ENCODE measurements at places on chromosomes 12 and 14. TPM values are rescaled to one million over a fixed set of nuclear protein-coding genes. Genes with fewer than 3 reads are reported as not detected.
A peak's percentile ranks its signal among the peaks of the same experiment; 100 is the strongest.

DNA sequence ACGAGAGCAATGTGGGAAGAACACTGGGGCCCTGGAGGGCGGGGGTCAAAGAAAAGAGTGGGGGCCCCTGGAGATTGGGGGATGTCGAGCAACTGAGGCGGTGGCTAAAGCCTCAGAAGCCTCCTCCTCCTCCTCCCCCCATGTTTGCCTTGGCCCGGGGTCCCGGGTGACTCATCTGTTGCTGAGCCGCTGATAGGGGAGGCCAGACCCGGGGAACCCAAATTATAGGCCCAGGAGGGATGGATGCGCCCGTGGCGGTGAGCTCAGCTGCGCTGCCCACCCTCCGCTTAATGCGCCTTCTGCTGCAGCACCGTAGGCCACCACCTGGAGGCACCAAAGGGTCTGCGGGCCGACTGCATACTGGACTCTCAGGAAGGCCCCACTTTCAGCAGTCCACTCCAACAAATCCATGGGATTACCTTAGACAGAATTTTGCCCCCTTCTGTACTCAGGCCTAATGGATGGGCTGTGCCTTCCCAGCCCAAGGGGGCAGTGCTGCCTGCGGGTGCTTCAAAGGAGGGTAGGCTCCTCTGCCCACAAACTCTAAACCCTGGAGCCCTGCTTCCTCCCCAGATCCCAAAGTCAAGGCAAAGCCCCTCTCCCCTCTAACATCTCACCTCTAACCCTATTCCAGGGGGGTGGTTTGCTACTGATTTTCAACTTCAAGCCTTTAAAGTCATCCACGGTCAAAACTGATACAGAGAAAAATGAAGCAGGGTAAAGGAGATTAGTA lies 2.6 kb upstream of the WNT10B start:
- peak; percentile 57 for DNase-seq

DNA sequence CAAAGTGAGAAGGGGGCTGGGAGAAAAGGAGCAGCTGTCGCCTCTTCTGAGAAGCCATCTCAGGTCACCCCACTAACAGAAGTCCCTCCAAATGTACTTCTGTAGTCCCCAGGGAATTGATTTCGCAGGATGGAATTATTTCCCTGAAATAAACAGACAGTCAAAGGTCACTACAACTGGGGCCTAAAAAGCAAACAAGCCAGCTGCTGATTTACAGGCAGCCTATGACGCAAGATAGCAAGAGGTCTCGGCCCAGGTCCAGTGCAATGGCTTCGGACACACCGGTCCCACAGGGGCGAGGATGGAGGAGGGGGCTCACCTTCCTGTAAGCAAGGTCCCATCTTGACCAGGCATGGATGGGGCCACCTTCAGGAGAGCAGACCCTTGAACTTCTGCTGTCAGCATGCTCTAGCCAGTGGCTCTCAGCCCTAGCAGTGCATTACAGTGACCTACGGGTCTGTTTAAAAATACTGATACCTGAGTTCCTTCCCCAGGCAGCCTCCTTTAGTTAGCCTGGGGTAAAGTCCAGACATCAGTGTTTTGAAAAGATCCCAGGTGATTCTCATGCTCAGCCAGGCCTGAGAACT lies 18.1 kb downstream of the NUAK1 start:
- no peak for DNase-seq

- no peak for DNase-seq
Observed at GRCh38 chr12:64229240-64229639, 7.1 kb upstream of the KICS2 start.

DNA sequence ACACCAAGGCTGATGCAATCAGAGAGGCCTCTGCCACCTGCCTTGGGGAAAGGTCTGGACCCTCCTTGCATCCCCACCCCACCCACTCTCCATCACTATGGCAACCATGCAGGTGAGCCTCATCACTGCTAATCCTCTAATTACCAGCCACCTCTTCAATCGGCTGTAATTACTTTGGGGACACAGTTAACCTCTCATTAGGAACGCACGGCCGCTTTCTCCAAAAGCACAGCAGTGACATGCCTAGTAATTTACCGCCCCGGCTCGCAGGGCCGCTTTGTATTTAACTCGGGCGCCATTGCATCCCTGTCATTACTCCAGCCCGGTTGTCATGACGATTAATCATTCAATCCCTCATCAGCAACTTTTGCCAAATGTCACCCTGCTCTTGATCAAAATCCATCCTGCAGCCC lies 36.3 kb upstream of the FAM222A start:
- DNase-seq, result no peak

DNA sequence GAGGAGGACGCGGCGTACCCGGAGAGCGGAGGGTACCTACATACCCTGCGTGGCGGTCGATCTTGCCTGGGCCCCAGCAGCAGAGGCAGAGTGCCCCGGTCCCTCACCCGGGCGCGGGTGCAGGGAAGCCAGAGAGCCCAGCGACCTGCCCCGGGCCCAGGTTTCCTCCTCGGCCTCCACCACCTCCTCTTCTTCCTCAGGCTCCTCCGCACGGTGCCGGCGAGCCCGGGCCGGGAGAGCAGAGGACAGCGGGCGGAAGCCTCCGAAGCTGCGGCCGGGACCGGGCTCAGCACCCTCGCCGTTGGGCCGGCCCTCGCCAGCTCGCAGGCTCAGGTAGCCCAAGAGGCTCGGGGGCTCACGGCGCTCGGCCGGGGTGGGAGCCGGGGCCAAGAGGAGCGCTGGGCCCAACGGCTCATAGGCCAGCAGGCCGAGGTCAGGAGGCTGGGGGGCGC lies 6.6 kb downstream of the ZNF219 start:
- no peak for DNase-seq

DNA sequence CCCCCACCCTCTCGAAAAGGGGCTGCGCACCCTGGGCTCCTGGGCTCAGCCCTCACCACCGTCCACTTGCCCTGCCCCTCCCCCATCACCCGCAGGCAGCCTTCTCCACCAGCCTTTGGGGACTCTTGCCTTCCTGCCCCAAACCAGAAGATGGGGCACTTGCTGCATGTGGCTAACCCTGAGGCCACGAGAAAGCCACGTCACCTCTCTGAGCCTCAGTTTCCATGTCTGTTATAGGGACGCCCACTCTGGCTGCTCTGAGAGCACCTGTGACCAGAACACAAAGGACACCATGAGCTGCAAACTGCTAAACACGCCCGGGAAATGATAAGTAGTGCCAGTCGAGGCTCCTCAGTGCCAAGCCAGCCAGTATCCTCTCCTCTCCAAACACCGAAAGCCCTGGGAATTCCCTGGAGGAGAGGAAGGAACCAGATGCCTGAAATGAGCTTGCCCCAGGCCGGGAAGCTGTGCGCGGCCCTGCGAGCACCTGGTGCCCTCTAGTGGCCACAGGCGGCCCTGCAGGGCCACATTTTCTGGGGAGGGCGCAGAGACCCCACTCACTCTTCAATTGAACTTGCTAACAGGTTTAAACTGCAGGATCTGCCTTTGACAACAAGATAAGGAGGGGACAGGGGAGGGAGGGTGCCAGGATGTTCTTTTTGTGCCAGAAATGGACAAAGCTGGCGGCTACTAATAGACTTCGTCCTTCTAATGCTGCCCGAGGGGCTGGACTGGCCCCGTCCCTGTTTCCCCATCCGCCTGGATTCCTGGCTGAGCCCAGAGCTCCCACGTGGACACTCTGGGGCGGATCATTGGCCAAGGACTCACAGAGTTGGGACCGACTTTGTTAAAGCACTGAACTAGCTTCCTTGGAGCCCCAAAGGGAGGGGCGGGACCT lies 10.2 kb upstream of the SERPINA9 start:
- peak; percentile 57 for DNase-seq

DNA sequence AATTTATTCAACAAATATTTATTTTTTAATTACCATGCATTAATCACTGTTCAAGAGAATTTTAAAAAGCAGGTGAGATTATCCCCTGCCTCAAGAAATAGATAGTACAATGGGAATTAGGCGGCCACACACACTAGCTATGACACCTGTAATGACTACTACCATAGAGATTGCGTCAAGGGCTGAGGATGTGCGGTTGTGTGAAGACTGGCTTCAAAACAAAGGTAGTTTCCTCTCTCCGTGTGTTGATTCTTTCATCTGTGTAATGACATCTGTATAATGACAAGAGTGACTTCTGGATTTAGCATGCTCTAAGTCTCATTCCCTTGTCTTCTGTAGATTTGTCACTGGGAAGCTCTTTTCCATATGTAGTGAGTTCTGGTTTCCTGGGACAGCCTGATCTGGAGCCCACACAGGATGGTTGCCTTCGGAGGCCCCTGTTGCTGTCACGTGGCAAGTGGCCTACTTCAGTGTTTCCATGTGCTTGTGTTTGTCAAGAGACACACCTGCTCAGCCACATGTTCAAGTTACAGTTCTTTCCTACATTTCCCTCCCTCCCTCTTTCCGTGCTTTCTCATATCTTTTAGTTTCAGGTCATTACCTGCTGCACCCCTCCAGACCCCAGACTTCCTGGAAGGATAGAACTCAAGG lies 64.3 kb downstream of the GALNT8 start:
- DNase-seq, result no peak

Gene PTPN6
- 324 TPM for total RNA-seq

Measured in activated CD4-positive, alpha-beta memory T cell treated with anti-CD3 and anti-CD28 coated beads for 36 hours (primary cell).